ENCODE measurements at places on chromosomes 12 and 14.

DNA sequence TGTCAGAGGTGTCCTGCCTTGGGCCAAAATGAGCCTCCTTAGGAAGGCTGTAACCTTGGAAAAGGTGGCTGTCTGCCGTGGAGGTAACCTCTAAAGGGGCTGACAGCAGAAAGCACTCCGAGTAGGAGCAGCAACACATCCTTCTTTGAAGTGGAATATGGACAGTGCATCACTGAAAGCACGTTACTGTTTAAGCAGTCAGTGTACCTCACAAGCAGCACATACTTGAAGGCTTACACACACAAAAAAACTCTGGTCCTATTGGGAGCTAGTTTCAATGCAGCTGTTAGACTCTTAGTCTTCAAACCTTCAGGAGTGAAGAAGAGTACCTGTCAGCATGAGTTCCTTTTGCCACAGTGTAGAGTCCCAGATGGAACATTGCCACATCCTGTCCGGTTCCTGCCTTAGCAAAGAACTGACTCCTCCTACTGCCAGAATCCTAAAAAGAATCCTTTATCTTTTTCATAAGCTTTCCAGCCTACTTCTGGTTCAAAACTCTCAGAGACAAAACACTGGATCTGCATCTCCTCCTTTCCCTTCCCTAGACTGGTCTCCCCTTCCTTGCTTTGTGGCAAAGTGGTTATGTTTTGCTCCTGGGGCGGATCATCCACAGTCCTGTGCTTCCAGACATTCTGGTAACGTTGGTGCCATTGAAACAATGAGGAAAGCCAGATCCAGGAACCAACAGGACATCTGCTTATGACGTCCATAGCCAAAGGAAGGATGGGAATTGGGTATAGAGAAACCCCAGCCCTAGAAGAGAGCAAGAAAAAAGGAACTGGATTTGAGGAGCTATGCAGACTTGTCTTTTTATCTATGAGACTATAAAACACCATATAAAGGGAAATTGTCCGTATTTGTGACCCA is 8.5 kb upstream of the MDM1 start:
- no peak for DNase-seq

- no peak for DNase-seq
Observed at GRCh38 chr12:107929436-107929835, 154.9 kb downstream of the ASCL4 start.

DNA sequence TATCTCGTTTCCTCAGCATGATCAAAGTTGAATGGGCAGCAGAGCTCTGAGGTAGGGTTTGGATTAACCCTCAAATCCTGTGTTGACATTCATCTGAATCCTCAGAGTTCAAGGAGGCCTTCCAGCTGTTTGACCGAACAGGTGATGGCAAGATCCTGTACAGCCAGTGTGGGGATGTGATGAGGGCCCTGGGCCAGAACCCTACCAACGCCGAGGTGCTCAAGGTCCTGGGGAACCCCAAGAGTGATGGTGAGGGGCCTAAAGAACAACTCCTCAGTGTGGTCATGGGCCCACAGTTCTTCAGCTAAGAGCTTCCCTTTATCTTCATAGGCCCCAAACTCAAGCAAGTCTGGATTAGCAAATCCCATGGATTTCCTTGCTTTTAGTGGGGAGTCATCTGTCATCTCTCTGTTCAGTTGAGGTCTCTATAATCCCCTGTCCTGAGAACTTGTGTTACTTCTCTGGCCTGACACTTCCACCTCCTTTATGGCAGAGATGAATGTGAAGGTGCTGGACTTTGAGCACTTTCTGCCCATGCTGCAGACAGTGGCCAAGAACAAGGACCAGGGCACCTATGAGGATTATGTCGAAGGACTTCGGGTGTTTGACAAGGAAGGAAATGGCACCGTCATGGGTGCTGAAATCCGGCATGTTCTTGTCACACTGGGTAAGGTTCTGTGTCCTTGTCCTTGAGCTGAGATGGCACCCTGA is 1.5 kb downstream of the MYL6 start:
- no peak for DNase-seq

DNA sequence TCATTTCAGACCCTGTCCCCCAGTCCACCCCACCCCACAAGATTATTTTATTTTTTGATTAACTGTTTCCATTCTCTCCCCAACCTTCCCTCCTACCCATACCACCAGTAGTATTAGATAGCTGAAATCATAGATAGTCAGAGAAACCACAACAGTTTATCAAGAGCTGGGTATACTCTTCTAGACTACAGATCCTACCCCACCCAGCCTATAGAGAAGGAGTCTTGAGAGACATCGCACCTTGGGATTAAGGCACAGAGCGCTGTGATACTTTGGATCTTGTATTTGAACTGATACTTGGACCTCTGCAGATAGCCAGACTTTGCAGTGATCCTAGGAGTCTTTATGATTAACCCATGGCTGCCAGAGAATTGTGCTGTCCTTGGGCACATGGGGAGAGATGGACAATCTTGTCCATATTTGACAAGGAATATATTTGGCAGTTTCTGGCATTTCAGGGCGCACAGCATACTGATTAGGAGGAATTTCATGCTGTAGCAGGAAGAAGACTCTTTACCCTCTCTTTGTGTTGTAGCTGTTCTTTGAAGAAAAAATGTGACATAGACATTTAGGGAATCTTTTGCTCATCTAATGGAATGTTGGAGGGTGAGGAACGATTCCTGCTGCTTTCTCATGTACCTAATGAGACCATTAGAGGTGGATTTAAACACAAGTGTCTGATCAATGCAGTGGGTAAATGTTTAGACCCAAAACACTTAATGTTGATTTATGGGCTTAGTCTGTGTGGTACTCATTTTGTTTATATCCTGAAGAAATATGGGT is 982 bp downstream of the RBMS2 start:
- DNase-seq: no peak
